Stimulated activated CD4-positive, alpha-beta T cell treated with anti-CD3 and anti-CD28 coated beads, Interleukin-1b, Interleukin-23, amount 100 ng/mL, for 48 hours (primary cell): ENCODE measurements at places on chromosomes 7 and 10.

GRCh38 chr10:58697691-58698090, 185.0 kb downstream of the BICC1 start:
- DNase-seq: no peak

DNA sequence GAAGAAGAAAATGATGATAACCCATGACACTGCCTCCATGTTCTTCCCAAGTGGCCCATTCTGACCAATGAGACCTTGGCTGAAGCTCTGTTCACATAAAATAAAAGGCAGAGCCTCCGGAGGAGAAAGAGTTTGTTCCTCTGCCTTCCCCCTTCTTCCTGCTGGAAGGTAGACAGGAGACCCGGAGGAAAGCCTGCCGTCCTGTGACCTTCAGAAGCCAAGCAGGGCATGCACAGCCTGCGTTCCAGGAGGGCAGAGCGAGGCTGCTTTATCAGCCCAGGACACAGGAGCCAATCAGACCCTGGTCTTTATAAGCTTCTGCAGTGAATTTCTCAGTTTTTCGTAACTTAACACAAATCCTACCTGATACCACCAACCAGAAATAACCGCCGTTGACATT, 8.6 kb upstream of the GRID1 start:
- DNase-seq: no peak

- DNase-seq: no peak
Observed at GRCh38 chr7:148398844-148399365, 191.7 kb upstream of the C7orf33 start.

DNA sequence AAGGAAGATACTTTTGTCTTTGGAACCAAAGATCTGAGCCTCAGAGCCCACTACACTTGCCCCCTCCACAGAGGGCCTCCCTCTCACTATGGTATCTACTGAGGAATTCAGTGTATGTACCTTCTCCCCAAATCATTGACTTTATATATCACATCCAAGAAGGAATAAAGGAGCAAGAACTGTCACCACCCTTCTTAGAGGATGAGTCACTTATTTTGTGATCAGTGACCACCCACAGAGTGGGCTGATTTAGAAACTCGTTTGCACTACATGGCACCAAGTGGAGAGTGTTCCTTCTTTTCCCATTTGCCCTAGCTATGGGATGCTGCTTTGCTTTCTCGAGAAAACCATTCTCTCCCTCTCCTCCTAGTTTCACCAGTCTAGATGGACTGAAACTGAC, 5.7 kb downstream of the TMEM243 start:
- no peak for DNase-seq

GRCh38 chr10:132637477-132638129, 100.0 kb downstream of the INPP5A start:
- DNase-seq: no peak

GRCh38 chr10:56348101-56348500, 13.0 kb downstream of the ZWINT start:
- DNase-seq: no peak

DNA sequence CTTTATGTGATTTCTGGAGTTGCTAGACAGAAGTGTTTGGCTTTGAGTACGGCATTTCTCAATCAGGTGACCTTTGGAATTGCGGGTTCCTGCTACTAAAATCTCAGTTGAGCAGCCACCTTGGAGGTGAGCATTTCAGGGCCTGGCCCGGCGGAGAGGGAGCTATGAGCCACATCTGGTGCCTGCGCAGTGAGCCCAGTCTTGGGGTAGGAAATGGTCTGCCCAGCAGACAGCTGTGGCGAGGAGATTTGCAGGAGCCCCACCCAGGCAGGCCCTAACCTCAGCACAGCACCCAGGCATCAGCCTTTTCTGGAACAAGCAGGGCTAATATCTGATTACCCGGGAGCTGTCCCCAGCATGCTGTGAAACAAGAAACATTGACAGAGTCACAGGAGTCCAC, 547.9 kb upstream of the FOXK1 start:
- DNase-seq: no peak

- no peak for DNase-seq
Observed at GRCh38 chr10:72883861-72884260, 9.7 kb upstream of the OIT3 start.

DNA sequence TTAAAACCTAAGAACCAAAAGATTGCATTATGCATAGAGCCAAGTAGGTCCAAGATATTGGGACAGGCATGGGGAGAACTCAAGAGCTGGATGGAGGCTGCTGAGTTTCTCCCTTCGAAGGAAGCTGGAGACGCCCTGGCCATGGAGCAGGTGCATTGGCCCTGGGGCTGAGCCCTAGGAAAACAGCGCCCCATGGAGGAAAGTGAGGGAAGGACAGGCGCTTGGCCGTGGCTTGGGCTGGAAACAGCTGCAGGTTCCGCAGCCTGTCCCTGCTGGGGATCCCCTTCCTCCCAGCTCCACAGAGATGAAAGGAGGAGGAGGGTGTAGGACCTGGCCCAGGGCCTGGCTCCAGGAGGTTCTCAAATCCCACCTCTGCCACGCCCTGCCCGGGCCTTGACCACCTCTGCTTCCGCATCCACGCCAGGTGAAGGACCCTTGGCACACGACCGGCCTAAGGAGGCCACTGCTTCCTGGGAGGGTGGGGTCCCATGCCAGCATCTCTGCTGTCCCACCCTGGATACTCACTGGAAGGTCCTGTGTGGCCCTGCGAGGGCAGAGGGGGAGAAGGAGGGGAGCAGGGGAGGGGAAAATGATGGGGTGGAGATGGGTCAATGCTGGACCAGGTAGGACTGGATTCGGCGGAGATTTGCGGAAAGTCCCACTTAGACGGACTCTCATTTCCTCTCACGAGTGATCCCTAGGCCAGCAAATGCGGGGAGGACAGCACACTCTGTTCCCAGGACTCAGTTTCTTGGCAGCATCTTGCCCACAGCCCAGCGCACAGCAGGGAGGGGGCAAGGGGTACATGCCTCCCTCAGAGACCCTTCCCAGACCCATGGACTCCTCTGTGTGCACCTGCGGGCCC, 258.6 kb upstream of the TCERG1L start:
- DNase-seq: no peak

DNA sequence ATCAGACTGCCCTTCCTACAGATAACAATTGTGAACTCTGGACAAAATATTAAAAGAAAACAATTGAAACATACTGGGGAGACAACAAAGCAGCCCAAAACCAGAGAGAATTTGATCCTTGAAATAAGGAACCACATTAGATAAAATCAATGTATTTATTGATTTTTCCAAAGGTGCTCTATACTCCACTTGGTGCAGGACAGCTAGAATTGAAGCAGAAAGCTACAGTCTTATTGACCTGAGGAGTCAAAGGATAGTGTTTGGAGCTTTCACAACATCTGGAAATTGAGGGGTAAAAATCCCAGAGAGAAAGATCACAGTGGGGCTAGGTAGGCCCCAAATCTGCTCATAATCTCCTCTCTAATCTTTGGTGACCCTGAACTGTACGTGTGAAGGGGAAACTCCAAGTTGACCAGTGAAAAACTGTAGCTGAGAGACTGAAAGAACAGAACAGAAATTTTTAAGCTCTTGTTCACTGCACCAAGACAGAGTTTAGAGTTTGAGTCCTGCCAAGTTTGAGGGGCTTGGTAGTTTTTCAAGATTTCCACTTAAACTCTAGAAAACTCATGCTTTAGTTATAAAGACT, 70.2 kb downstream of the SAMD9 start:
- no peak for DNase-seq

- no peak for DNase-seq
Observed at GRCh38 chr10:27719052-27719451, 26.6 kb downstream of the MKX start.

DNA sequence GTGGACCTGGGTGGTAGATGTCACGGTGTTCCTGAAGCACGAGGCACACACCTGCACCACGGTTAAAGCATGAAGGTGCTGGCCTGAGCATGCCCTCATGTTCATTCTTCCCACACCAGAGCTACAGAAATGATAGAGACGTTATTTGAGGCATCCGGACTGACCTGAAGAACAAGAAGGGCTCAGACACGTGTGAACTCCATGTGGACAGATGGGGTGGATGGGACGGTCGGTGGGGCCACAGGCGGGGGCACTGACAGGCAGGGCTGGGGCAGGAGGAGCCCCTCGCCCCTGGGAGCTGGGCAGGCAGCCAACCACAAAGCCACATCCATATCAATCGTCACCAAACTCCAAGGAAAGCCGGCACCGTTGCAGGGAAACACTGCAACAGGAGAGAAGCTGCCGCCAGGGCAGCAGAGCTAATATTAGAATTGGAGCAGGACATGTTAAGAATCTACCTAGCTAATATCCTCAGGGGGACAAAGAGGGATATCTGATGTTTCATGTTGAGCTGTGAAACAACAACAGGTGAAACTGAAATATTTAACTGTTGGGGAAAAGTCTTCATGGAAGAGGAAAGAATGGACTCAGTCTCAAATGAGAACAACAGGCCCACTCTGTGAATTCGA, 37.8 kb upstream of the DIP2C start:
- DNase-seq: no peak

- no peak for DNase-seq
Observed at GRCh38 chr10:130929422-130930325, 381.8 kb downstream of the TCERG1L start.

- no peak for DNase-seq
Observed at GRCh38 chr7:99543081-99543671, 8.7 kb downstream of the FAM200A start.

DNA sequence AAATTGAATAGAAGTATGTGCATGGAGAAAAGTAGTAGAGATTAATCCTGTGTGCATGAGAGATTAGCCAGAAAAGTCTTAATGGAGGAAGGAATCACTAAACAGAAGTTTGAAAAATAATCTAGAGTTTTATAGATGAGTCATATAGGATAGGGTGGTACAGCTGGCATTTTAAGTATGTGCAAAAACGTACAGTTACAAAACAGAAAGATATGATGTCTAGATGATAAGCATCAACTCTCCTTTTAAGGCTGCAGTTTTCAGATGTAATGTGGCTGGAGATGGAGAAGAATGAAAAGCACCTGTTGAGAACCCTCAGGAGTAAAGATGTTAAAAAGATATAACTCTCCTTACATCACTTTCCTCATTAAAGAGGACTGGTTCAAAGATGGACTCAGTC, 271.3 kb downstream of the STK31 start:
- DNase-seq: no peak

GRCh38 chr7:100071018-100071723, 10.4 kb downstream of the ZNF3 start:
- DNase-seq: no peak

- DNase-seq: no peak
Observed at GRCh38 chr7:124918662-124919061, 11.0 kb downstream of the POT1 start.

GRCh38 chr7:150404172-150404804, 25.2 kb downstream of the ZNF775 start:
- no peak for DNase-seq

DNA sequence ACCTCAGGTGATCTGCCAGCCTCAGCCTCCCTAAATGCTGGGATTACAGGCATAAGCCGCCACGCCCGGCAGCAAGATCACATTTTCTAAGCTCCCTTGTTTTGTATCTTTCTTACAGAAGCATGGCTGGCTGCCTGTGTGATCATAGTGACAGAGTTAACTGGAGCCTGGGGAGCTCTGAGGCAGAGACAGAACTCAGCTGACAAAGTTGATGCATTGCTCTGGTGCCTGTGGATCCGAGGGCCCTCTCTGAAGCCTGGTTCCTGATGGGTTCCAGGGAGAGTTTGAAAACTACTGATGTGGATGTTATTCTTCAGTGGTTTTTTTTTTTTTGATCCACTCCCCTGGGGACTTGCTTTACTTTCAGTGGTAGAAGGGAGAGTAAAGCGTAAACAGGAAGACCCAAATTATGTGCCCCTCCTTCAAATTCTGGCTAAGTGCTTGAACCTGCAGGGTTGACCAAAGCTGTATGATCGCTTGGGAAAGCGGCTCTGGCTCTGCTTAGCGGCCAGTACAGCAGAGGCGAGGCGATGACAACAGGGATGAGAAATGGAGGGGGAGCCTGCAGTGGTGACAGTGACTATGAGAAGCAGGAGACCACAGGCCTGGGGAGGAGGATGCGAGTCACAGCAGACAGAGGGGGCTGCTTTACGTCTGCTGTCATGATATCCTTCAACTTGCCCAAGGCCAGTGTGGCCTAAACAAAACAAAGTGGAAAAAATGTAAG, 6.8 kb upstream of the EFCAB10 start:
- DNase-seq: no peak

- DNase-seq: peak; percentile 75
Observed at GRCh38 chr10:43120929-43121314, 17.3 kb upstream of the CSGALNACT2 start.

GRCh38 chr7:148204639-148205304, 385.8 kb upstream of the C7orf33 start:
- DNase-seq: no peak

DNA sequence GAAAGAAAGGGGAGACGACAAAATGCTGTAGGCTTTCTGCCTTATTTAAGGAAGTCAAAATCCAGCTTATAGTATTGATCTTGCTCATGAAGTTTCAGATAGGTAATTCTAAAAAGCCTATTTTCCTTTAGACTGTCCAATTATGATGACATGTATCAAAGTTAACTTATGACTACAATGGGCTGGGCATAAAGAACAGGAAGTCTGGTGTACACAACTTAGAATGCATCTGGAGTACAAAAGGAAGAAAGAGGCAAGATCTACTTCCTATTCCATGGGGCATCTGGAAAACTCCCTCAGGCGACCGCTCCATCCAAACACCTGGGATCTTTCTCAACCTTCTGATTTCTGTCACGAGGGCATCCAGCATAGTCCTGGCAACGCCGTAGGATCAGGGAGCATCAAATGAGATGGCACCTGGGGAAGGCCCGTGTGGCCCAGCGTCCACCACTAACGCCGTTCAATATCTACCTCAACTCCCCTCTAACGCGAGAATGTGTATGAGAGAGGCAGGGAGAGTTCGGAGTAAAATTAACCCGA, 512 bp downstream of the FAM24B start:
- DNase-seq: no peak

DNA sequence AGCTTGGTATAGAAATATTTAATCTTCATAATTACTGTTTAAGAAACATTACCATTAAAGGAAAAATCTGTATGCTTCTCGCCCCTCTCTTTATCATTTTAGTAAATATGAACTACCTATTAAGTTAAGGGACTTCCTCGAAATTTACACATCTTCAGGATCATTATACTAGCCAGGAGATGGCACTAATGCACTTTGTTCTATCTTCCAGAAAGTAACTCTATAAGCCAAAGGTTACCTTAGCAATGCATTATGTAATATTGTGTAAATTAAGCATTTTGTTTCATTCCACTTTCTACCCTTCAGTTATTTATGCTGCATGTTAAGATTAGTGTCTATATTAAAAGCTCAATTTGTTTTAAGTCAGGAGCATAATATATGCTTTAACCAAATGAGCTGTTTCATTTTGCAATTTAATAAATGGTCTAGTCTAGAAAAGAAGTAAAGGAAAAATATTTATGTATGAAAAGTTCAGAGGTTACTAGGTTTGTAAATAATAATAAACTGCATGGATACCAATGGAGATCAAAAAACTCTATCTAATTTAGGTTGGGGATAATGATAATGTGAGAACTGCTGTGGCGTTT, 128.5 kb downstream of the ANKRD7 start:
- no peak for DNase-seq

- no peak for DNase-seq
Observed at GRCh38 chr10:51231754-51232153, 157.5 kb downstream of the PRKG1 start.
